ENCODE measurements at places on chromosomes 3 and 15.

DNA sequence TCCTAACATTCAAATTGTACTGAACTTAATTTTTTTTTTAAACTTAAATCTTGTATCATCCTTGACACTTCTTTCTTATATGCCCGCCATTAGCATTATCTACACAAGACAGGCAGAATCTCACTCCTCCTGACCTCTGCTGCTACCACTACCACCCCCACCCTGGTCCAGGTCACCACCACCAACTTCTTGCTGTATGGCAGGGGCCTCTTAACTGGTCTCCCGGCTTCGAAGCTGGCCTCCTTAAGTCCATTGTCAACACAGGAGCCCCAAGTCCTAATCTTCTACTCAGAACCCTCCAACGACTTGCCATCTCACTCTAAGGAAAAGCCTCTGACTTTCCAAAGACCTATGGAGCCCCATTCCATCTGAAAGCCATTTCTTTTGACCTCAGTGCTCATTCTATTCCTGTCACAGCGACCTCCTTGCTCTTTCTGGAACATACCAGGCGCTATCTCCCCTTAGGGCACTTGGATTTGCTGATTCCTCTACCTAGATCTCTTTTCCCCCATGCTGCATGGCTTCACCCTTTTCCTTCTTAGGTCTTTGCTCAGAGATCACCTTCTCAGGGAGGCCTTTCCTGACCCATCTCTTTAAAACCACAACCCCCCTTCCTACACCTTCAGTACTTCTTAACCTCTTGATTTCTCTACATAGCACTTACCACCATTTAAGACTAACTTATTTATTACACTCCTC is 2.6 kb downstream of the PRC1 start:
- no peak for DNase-seq

- peak; percentile 49 for DNase-seq
Observed at GRCh38 chr3:151835751-151836525, 22.0 kb downstream of the AADAC start.

- no peak for DNase-seq
Observed at GRCh38 chr15:96002890-96003859, 327.3 kb upstream of the NR2F2 start.

DNA sequence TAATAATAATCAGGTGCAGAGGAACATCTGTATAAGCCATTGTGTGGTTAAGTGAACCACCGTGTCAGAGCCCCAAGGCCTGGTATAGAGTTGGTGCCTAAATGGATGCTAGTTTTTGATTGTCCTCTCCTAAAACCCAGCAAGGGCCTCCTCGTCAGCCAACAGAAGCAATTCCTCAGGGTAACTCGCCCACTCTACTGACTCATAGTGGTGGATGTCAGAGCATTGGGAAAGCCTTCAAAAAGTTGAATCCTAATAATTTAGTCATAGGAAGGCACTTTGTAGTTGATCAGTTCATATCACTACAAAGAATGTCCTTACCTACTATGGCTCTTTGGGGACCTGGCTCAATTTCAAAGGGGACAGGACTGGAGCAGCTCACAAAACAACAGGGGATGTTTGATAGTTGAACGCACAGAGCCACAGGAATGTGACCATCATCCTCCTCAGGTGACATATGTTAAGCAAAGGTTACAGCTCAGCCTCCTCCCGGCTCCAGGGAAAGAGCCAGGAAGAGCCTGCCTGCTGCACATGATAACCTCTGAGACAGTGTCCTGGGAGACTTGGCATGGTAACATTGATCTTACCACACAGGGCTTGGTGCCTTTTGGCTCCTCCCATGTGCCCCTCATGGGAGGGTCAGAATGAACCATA is 338.7 kb downstream of the CLSTN2 start:
- peak; percentile 24 for DNase-seq

- no peak for DNase-seq
Observed at GRCh38 chr3:48493203-48493501, 10.8 kb downstream of the SHISA5 start.

GRCh38 chr3:85148036-85148435 is 189.2 kb downstream of the CADM2 start:
- no peak for DNase-seq

GRCh38 chr3:139797724-139798343 is 120.1 kb upstream of the NMNAT3 start:
- peak; percentile 24 for DNase-seq

- DNase-seq: peak; percentile 43
Observed at GRCh38 chr3:100634493-100635272, 25.3 kb downstream of the ADGRG7 start.

- DNase-seq: peak; percentile 87
Observed at GRCh38 chr15:73956743-73957135, 30.5 kb downstream of the LOXL1 start.

DNA sequence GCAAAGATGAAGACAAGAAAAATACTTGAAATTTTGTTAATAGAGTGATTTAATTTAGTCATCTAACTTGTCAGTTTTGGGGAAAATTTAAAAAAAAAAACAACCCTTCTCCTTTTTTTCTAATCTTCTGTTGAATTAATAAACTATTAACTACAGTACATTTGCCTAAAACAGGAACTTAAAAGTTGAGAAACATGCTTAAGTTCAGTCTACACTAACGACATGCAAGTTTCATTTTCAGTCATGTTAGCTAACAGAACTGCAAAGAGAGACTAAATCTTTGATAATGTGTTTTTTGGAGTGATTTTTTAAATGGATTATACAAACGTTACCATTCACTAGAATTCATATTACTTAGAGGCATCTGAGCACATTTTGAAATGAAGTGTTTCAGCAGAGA is 71.9 kb upstream of the MBNL1 start:
- no peak for DNase-seq

DNA sequence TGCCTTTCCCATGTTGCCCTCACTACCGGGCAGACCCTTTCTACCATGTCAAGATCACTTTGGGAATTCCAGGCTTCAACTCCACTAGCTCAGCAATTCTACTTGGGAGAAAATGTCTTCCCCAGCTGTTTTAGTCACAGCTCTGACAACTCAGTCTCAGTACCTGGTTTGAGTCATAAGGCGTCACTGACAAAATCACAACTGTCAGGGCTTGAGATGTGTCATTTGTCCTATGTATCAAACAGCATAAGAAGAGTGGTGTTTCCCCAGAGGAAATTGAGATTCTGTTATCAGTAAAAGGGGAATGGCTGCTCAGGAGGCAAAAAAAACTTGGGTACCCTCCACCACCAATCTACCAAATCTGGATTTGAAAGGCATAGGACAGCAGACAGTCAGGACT is 594.9 kb upstream of the SUCLG2 start:
- no peak for DNase-seq

- peak; percentile 55 for DNase-seq
Observed at GRCh38 chr3:126613479-126614188, 41.3 kb downstream of the TXNRD3 start.

DNA sequence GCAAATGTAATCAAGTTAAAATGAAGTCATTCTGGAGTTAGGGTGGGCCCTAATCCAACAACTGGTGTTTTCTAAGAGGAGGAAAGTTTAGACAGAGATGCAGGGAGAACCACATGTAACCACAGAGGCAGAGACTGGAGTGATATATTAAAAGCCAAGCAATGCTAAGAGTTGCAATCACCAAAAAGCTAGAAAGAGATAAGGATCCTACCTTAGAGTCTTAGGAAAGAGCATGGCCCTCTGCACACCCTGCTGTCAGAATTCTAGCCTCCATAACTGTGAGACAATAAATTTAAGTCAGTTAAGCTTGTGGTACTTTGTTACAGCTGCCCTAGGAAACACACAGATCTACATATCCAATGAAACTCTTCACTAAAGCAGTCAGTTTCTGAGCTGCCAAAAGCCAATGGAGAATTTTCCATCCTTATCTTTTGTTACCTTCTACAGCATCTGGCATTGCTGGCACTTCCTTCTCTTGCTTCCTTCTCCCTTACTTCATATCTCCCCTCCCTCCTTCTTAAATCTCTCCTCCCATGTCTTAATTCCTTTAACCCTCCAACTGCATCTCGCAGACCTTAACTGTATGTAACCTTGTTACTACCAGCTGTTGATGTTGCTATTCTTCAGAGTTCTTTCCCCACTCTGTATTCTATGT is 11.2 kb downstream of the DCBLD2 start:
- DNase-seq: no peak

Data from fibroblast of skin of right biceps (primary cell).